Urothelium cell line (cell line): ENCODE measurements at places on chromosomes 4 and X.

GRCh38 chr4:90585961-90586360, 458.8 kb downstream of the CCSER1 start:
- DNase-seq = no peak

- DNase-seq = peak; percentile 70
Measured at GRCh38 chr4:83358410-83358809, 23.8 kb upstream of the HPSE start.

DNA sequence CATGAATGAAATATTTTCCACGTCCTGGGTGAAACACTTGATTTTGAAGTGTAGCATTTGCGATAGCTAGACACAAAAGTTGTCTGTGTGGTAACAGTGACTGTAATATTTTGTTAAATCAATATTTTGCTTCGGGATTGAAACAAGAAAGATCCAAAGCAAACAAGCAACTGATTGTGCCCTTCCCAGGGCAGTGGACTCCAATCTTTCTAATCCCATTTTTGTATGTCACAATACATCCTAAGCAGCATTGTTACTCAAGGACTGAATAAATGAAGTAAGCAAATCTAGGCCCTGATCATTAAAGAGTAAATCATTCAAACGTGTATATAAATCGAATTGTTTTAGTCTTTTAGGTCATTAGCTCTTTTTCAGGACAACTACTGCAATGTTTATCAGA, 2.8 kb downstream of the ITM2A start:
- DNase-seq = no peak

GRCh38 chr4:127210893-127211649, 421.7 kb upstream of the INTU start:
- no peak for DNase-seq

- peak; percentile 15 for DNase-seq
Measured at GRCh38 chr4:84401701-84402306, 97.3 kb downstream of the NKX6-1 start.

DNA sequence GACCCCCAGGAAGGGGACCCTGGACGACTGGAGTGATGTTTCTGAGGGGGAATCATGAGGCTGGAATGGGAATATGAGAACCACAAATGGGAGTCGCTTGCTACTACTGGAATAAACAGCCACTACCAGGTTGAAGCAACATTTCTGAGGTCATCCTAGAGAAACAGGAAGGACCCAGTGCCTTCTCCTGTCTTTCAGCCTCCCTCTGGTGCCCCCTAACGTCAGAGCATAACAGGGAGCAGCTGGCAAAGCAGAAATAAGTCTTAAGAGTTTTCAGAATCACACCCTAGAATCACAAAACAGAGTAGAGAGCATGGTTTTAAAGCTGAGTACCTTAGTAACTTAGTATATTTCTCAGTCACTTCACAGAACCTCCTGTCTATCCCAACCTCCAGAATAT, 347.8 kb upstream of the PITX2 start:
- DNase-seq = peak; percentile 73

DNA sequence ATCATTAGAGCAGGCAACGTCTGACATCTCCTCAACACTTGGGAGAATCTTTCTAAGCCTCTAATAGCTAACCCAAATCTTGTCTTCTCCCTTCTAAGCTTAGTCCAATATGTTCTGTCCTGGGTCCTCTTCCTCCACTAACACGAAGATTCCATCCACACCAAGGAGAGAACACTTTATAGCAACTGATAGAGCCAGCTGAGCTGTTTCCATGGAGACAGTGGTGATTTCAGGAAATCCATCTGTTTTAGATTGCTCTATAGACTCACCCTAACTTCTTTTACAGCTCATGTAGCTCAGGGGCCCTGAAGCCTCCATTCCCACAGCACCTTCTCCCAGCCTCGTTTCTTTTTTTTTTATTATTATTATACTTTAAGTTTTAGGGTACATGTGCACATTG, 37.4 kb downstream of the SCD5 start:
- no peak for DNase-seq

GRCh38 chr4:46818604-46819003, 90.4 kb downstream of the COX7B2 start:
- DNase-seq = peak; percentile 11

DNA sequence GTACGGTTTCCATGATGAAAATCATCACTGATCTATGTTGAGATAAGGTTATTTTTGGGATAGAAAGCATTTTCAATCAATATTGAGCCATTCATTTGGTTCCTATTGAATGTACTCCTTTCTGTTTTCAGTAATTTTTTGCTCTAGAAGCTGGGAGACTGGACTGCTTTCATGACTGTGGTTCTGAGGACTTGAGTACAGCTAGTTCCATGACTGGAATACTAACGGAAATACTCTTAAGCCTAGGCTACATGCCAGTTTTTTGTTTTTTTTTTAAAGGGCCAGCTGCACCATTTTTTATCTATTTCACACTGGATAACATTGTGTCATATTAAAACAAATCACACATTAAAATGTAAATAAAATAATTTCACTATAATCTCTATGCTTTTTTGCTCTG, 16.7 kb downstream of the PRR32 start:
- no peak for DNase-seq

- DNase-seq = no peak
Measured at GRCh38 chr4:476501-476900, 22.5 kb downstream of the ZNF721 start.

DNA sequence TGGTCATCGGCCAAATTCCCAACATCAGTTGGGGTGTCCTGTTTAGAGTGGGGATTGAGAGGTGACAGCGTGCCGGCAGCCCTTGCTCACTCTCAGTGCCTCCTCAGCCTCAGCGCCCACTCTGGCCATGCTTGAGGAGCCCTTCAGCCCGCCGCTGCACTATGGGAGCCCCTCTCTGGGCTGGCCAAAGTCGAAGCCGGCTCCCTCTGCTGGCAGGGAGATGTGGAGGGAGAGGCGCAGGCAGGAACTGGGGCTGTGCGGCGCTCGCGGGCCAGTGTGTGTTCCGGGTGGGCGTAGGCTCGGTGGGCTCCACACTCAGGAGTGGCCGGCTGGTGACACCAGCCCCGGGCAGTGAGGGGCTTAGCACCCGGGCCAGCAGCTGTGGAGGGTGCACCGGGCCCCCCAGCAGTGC, 7.1 kb upstream of the CENPU start:
- no peak for DNase-seq

- DNase-seq = no peak
Measured at GRCh38 chrX:20373063-20373462, 106.4 kb upstream of the RPS6KA3 start.
